ENCODE measurements at places on chromosomes 16 and 17. TPM values are rescaled to one million over a fixed set of nuclear protein-coding genes. Genes with fewer than 3 reads are reported as not detected.

DNA sequence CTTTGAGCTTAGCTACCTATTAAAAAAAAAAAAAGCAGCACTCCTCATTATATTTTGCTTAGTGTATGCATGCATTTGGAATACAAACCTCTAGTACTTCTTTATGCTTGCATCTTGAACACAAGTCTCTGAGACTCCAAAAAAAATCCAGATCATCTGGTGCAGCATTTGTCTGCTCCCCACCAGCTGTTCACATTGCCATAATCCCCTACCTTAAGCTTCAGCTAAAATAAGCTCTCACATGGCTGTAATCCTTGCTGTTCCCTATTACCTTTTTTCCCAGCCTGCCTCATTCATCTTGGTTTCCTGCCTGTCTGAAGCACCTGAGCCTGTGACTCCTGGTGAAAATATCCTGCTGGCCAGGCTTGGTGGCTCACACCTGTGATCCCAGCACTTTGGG is 7.5 kb upstream of the NFATC2IP start:
- DNase-seq, result no peak
- H3K27ac ChIP-seq, result no peak overlapping the region
- no peaks in the 10 kb centered on the region for H3K36me3 ChIP-seq
- peaks cover 10% of the 10 kb centered on the region for H3K4me1 ChIP-seq
- H3K27me3 ChIP-seq, result no peaks in the 10 kb centered on the region

DNA sequence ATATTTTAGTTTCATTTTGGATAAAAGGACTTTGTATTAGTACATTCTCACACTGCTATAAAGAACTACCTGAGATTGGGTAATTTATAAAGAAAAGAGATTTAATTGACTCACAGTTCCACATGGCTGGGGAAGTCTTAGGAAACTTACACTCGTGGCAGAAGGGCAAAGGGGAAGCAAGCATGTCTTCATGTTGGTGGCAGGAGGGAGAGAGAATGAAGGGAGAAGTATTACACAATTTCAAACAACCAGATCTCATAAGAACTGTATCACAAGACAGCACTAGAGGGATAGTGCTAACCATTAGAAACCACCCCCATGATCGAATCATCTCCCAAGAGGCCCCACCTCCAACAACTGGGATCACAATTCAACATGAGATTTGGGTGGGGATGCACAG is 142.9 kb downstream of the USP31 start:
- no peaks in the 10 kb centered on the region for H3K27me3 ChIP-seq
- H3K27ac ChIP-seq, result no peak overlapping the region
- no peak for DNase-seq
- no peaks in the 10 kb centered on the region for H3K4me1 ChIP-seq
- H3K4me3 ChIP-seq, result no peak overlapping the region

DNA sequence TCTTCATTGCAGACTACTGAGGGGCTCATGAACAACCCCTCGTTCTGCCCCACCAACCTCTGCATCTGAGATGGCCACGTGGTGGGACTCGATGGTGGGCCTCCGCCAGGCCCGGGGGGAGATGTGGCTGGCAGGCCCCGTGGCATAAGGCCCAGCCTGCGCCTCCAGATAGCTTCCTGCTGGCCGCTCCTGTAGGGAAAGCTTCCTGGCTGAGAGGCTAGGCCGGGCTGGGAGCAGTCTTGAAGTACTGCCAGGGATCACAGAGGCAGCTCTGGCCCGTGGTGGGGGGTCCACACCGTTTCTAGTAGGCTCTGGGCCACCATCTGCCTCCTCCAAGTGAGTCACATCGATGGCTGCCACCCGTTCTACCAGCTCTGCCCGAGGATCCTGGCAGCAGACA is 7.6 kb downstream of the CAMKK1 start:
- H3K4me1 ChIP-seq, result peaks cover 34% of the 10 kb centered on the region
- H3K4me3 ChIP-seq, result no peak overlapping the region
- H3K27ac ChIP-seq, result no peak overlapping the region
- DNase-seq, result no peak
- peaks cover 46% of the 10 kb centered on the region for H3K36me3 ChIP-seq

- DNase-seq, result no peak
- peak overlapping the region; percentile 82 for H3K4me3 ChIP-seq
- H3K36me3 ChIP-seq, result no peaks in the 10 kb centered on the region
- H3K27me3 ChIP-seq, result no peaks in the 10 kb centered on the region
- H3K4me1 ChIP-seq, result peaks cover 13% of the 10 kb centered on the region
Observed at GRCh38 chr17:80545499-80545826, 825 bp downstream of the RPTOR start.

GRCh38 chr17:7509937-7510336 is 25.8 kb downstream of the POLR2A start:
- H3K27me3 ChIP-seq, result no peaks in the 10 kb centered on the region
- H3K36me3 ChIP-seq, result peaks cover 85% of the 10 kb centered on the region
- DNase-seq, result no peak
- H3K4me1 ChIP-seq, result no peaks in the 10 kb centered on the region

GRCh38 chr17:17044846-17045561 is 2.7 kb downstream of the MPRIP start:
- H3K4me3 ChIP-seq, result peak overlapping the region; percentile 84
- no peak for DNase-seq
- no peaks in the 10 kb centered on the region for H3K36me3 ChIP-seq
- H3K27ac ChIP-seq, result peak overlapping the region; percentile 81

DNA sequence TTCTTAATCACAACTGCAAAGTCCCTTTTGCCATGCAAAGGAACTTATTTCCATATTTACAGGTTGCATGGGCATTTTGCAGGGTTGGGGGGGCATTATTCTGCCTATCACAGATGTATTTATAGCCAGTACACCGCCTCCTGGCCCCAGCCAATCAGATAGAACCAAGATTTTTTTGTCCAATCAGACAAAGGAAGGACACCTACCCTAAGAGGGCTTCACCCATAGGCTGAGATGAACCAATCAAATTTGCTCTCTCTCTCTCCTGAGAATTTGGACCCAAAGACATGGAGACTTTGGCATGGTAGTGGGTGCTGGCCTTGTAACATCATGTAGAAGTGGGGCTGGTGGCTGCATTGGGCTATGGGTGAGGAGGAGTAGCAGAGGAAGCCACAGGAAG is 3.9 kb upstream of the KCNG4 start:
- no peak overlapping the region for H3K4me3 ChIP-seq
- H3K27me3 ChIP-seq, result no peaks in the 10 kb centered on the region
- H3K27ac ChIP-seq, result no peak overlapping the region
- no peak for DNase-seq
- H3K4me1 ChIP-seq, result peaks cover 13% of the 10 kb centered on the region

GRCh38 chr17:49016775-49017463 is 19.7 kb downstream of the IGF2BP1 start:
- peaks cover 34% of the 10 kb centered on the region for H3K4me1 ChIP-seq
- no peaks in the 10 kb centered on the region for H3K27me3 ChIP-seq
- peaks cover 7% of the 10 kb centered on the region for H3K36me3 ChIP-seq
- no peak for DNase-seq
- peak overlapping the region; percentile 68 for H3K27ac ChIP-seq

GRCh38 chr17:68733241-68734176 is 132.3 kb upstream of the FAM20A start:
- H3K27me3 ChIP-seq, result no peaks in the 10 kb centered on the region
- H3K36me3 ChIP-seq, result no peaks in the 10 kb centered on the region
- DNase-seq, result no peak
- no peak overlapping the region for H3K27ac ChIP-seq
- no peak overlapping the region for H3K4me3 ChIP-seq

GRCh38 chr17:40251576-40251975 is 32.5 kb downstream of the WIPF2 start:
- H3K36me3 ChIP-seq, result no peaks in the 10 kb centered on the region
- H3K27me3 ChIP-seq, result no peaks in the 10 kb centered on the region
- peaks cover 30% of the 10 kb centered on the region for H3K4me1 ChIP-seq
- H3K27ac ChIP-seq, result no peak overlapping the region
- DNase-seq, result peak; percentile 17
- H3K4me3 ChIP-seq, result no peak overlapping the region

DNA sequence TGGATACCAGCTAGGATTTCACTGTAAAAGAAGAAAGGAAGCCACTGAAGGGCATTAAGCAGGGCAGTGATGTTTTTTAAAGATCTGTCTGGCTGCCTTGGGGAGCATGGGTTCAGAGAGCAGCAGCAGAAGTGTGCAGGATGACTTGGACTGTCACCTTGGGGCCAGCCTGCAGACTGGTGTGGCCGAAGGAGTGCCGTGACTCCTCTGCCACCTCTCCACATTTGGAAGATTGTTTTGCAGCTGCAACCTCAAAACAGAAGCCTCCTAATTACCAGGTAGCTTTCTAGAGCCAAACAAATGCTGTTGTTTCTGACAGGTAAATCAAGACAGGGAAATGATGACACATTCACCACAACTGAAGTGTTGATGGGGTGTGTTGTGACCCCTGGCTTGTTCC is 681.4 kb downstream of the WWOX start:
- no peaks in the 10 kb centered on the region for H3K36me3 ChIP-seq
- no peak for DNase-seq
- H3K27ac ChIP-seq, result no peak overlapping the region
- no peak overlapping the region for H3K4me3 ChIP-seq
- H3K27me3 ChIP-seq, result no peaks in the 10 kb centered on the region

DNA sequence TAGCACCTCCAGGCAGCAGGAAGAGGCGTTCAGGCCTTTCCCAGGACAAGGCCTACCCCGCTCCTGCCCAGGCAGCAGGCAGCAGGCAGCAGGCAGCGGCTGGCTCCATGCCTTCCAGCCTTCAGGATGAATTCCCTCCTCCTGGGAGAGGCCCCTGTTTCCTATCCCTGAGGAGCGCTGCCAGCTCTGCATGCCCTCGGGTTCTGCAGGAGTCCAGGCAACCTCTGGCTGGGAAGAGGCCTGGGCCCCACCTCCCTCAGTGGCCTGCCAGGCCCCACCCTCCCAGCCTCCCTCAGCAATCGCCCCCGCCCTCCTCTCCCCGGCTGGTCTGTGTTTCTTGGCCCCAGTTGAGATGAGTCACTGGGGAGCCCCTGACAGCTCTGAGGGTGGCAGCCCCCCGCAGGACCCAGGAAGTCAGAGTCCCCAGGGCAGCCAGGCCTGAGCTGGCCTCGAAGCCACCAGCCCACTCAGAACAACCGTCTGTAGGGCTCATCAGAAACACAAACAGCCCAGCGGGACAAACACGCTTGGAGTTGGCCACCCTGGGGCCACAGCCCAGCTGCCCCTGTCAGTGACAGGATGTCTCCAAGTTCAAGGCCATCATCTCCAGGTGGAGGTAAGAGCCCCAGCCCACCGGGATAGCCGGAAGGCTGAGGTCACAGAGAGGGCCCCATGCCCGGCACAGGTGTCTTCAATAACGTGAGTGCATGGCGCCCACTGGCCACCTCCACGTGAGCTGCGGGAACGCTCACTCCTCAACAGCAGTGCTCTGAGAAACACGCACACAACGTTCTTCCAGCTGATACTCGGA is 39.5 kb upstream of the CIBAR2 start:
- H3K27ac ChIP-seq, result no peak overlapping the region
- H3K27me3 ChIP-seq, result no peaks in the 10 kb centered on the region
- no peak overlapping the region for H3K4me3 ChIP-seq
- DNase-seq, result peak; percentile 64
- H3K36me3 ChIP-seq, result no peaks in the 10 kb centered on the region

GRCh38 chr16:17556276-17557052 is 85.7 kb upstream of the XYLT1 start:
- peaks cover 2% of the 10 kb centered on the region for H3K27me3 ChIP-seq
- DNase-seq, result peak; percentile 39
- no peaks in the 10 kb centered on the region for H3K4me1 ChIP-seq
- no peak overlapping the region for H3K4me3 ChIP-seq
- no peaks in the 10 kb centered on the region for H3K36me3 ChIP-seq

GRCh38 chr17:83137523-83137922 is 58.1 kb downstream of the METRNL start:
- no peak for DNase-seq
- H3K27ac ChIP-seq, result no peak overlapping the region
- no peaks in the 10 kb centered on the region for H3K27me3 ChIP-seq
- H3K4me1 ChIP-seq, result no peaks in the 10 kb centered on the region
- no peaks in the 10 kb centered on the region for H3K36me3 ChIP-seq

DNA sequence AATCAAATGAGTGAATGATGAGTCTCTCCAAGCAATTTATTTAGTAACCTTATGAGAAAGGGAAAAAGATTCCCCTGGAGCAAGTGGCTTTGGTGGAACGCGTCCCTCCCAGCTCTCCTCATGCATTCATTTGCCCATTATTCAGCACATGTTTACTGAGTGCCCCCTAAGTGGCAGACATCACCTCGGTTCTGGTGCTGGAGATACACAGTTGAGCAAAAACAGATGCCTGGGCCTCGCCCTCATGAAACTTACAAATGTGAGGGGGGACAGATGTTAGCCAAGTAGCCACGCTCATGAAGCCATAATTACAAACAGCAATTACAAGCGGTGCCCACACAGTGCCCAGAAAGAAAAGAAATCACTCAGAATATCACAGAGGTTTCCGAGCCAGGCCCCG is 45.1 kb upstream of the CIBAR2 start:
- H3K4me1 ChIP-seq, result peaks cover 30% of the 10 kb centered on the region
- H3K4me3 ChIP-seq, result no peak overlapping the region
- H3K36me3 ChIP-seq, result no peaks in the 10 kb centered on the region
- H3K27me3 ChIP-seq, result no peaks in the 10 kb centered on the region
- DNase-seq, result no peak

- peaks cover 30% of the 10 kb centered on the region for H3K4me1 ChIP-seq
- no peak overlapping the region for H3K27ac ChIP-seq
- no peak overlapping the region for H3K4me3 ChIP-seq
Observed at GRCh38 chr16:10933865-10934264, 8.4 kb downstream of the DEXI start.

Gene PPP1R27
- 0.17 TPM for total RNA-seq

Gene CAMKK1
- total RNA-seq, result 5.2 TPM

Gene ITGB3
- total RNA-seq, result 7.5 TPM

Gene BIRC5
- total RNA-seq, result 13.2 TPM

Gene TP53TG3B
- total RNA-seq, result not detected

Gene BEAN1
- 4.9 TPM for total RNA-seq
